ENCODE measurements at places on chromosomes 3 and 15.

GRCh38 chr15:31502541-31503229 is 176.1 kb downstream of the KLF13 start:
- no peak for DNase-seq

DNA sequence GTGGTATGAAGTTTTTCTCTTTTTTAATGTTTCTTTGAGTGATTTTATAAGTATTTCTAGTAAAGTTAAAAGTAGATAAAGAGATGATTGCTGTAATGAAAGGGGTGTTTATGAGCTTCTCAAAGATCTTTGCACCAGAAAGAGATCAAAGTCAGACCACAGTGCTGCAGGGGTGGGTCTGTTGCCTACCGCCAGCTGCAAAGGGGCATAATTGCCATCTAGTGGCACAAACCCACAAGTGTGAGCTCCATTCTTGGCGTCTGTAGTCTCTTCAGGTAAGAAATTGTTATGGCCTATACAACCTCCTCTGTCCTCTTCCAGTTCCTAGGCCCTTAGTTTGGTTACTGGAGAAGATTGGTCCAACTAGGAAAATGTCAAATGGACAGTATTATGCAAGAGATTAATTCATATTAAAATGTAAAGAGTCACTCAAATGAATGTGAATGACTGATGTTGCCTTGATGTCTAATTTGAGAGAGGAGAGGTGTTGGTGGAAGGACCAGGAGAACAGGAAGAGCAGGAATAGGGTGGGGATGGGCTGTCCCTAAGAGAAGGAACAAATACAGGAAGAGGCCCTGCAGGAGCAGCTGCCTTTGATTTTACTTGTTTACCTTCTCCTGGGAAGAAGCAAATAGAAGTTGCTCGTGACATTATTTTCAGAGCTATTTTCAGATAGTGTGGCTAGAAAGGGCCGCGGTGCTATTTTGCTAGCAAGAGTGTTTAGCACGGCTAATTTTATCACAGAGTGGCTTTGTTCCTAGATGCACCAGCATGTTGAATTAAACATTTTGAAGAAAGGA is 53.0 kb upstream of the GSK3B start:
- peak; percentile 63 for DNase-seq

- no peak for DNase-seq
These were observed 1.9 kb downstream of the PIGZ start for GRCh38 chr3:196966526-196967401.

- DNase-seq: peak; percentile 62
These were observed 46.2 kb downstream of the TPRA1 start for GRCh38 chr3:127544192-127544802.

GRCh38 chr3:65524584-65524983 is 514.1 kb downstream of the MAGI1 start:
- DNase-seq: no peak

DNA sequence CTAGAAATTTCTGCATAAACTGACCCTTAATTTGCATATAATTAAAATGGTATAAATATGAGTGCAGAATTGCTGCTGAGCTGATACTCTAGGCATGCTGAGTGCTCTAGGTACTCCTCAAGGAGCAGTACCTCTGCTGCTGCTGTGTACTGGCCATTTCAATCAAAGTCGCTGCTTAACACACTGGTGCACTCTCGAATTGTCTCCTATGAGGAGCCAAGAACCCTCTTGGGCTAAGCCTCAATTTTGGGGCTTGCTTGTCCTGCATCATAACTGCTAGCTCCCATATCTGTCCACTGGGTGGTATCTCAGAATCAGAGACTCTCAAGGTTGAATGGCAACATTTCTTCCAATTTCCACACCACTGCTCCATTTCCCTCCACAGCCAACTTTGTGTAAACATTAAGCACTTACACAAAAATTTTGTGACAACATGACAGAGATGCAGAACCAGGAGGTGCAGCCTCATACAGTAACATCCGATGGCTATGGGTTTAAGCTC is 82.5 kb downstream of the XXYLT1 start:
- no peak for DNase-seq

GRCh38 chr15:99424978-99425656 is 140.7 kb upstream of the MEF2A start:
- DNase-seq: peak; percentile 58

GRCh38 chr3:168093790-168094189 is 1.9 kb downstream of the GOLIM4 start:
- DNase-seq: no peak

DNA sequence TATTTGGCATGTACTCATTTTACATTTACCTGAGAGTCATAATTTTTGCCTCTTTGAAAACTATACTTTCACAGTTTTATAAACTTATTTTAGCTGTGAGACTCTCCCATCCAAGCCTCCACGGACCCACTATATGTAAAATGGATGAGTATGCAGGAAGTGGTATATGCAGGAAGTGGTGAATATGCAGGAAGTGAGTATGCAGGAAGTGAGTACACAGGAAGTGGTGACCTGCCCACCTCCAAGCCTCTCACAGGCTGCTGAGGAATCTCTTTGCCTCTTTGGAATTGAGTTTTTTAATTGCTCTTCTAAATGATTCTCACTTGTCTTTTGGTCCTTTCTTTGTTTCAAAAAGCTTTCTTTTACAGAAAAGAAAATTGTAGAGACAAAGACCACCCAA is 85.2 kb downstream of the KBTBD8 start:
- peak; percentile 55 for DNase-seq

DNA sequence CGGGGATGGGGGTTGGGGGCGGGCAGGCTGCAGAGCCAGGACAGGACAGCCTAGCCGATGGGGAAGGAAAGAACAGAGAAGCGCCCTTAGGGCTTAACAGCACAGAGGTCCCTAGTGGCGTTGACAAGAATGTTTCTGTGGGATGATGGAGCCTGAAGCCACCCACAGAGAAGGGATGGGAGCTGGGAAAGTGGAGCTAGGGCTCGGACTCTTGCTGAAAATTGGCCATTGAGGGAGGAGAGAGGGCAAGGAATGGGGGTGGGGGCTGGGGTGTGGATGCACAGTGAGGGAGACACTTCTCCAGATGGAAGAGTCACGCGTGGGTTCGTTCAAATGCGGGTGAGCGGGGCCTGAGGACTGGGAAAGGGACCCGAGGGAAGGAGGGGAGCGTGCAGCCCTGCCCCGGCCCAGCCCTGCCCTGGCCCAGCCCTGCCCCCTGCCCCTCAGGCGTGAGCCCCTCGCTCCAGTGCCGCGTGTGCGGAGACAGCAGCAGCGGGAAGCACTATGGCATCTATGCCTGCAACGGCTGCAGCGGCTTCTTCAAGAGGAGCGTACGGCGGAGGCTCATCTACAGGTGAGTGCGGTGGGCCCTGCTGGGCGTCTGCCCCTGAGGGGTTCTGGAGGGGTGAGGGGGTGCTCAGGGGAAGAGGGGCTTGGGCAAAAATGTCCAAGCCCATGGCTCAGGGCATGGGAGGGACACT is 832 bp downstream of the NR2E3 start:
- DNase-seq: no peak

GRCh38 chr3:184637705-184638104 is 74.2 kb downstream of the MAGEF1 start:
- DNase-seq: no peak

GRCh38 chr3:84439476-84439875 is 519.3 kb upstream of the CADM2 start:
- DNase-seq: no peak

DNA sequence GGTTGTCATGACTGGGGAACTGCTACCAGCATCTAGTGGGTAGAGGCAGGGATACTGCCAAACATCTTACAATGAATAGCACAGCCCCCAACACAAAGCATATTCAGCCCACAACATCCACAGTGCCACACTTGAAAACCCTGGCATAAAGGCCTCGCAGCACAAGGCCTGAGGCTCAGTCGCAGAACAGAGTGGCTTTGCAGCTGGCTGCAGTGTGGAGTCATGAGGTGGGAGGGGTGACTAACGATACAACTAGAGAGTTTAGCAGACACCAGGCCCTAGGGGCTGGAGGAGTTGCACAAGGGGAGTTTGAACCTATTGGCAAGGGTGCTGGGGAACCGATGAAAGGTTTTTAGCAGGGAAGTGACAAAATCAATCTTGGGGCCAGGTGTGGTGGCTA is 32.1 kb downstream of the GRK7 start:
- DNase-seq: no peak

DNA sequence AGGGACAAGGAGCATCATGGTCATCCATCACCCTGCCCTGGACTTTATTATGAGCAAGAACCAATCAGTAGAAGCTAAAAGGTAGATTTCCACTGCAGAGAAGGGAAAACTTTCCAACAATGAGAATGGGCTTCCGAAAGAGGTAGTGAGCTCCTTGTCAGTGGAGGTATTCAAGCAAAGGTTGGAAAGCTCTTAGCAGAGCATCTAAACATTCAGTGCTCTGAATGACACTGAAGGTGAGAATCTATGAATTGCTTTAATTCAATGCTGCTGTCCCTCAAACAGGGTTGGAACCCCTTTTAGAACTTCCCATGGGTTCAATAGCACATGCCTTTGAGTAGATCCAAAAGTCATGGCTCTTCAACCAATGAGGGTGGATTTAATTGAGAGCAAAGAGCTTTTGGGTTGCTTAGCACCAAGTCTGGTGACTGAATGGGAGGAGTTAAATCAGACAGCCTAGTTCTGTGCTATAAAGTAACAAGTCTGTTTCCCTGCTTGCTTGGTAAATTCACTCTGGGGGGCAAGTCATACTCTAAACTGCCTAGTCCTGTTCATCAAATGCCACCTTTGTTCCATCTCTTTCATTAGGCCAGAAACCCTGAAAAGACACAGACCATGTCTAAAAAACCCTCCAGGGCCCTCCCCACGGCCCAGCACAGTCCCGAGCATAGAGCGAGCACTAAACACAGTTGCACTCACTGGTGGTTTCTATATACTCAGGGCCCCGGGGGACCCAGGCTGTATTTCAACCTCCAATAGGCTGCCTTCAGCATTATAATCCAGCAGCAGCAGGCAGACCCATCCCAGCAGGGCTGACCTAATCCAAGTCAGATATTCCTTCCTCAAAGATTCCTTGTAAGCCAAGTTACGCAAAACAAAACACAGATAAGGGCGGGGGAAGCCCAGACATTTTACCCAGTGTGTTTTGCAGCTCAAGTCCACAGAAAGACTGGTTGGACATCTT is 161.2 kb downstream of the MEGF11 start:
- no peak for DNase-seq

DNA sequence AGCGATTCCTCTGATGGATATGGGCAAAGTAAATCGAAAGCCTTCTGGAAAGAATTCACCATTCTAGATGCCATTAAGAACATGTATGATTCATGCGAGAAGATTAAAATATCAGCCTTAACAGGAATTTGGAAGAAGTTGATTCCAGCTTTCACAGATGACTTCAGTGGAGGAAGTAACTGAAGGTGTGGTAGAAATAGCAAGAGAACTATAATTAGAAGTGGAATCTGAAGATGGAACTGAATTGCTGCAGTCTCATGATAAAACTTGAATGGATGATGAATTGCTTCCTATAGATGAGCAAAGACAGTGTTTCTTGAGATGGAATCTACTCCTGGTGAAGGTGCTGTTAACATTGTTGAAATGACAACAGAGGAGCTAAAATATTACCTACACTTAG is 30.1 kb upstream of the TBC1D23 start:
- no peak for DNase-seq

DNA sequence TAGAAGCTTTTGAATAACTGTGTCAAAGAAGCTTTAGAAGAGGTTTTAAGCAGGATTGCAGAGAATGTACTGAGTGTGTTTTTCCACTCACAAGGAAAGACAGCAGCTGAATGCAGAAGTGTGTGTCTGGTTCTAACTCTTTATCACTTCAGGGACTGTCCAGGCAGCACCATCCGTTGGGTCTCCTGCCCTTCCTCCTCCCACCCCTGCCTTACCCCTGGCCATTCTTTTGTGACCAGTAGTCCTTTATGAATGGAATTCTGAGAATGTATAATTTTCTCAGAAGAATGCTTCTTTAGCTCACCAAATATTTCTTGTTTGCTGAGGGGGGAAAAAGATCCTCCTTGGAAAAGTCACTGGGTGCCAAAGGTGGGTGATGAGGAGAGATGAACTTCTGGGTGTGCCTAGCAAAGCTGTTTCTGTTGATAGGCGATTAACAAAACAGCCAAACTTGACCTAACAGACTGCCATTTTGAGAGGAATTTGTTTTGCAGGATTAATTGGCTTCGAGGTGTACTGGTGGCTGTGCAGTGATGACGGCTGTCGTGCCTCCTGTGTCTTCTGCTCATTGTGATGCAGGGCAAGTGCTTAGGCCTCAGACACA is 70.9 kb downstream of the IGF1R start:
- DNase-seq: no peak

DNA sequence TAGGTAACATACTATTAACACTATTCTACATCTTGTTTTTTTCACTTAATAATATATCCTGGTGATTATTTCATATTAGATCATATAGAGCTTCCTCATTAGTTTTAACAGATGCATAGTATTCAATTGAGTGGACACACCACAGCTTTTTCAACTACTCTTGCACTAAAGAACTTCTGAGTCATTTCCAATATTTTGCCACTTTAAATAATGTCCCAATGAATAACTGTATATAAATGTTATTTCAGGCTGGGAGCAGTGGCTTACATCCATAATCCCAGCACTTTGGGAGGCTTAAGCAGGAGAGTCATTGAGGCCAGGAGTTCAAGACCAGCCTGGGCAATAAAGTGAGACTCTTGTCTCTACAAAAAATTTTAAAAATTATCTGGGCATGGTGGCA is 26.9 kb downstream of the MAP1A start:
- no peak for DNase-seq

- DNase-seq: no peak
These were observed 181.9 kb upstream of the PFN2 start for GRCh38 chr3:150152567-150152966.

GRCh38 chr3:39474126-39474515 is 6.6 kb downstream of the MOBP start:
- DNase-seq: no peak

GRCh38 chr3:133273346-133273745 is 126.5 kb upstream of the BFSP2 start:
- DNase-seq: no peak

GRCh38 chr3:88810455-88810854 is 297.0 kb upstream of the EPHA3 start:
- no peak for DNase-seq

GRCh38 chr3:71710906-71711494 is 14.2 kb downstream of the EIF4E3 start:
- DNase-seq: peak; percentile 68

GRCh38 chr3:63193647-63194046 is 84.5 kb upstream of the SYNPR start:
- no peak for DNase-seq

DNA sequence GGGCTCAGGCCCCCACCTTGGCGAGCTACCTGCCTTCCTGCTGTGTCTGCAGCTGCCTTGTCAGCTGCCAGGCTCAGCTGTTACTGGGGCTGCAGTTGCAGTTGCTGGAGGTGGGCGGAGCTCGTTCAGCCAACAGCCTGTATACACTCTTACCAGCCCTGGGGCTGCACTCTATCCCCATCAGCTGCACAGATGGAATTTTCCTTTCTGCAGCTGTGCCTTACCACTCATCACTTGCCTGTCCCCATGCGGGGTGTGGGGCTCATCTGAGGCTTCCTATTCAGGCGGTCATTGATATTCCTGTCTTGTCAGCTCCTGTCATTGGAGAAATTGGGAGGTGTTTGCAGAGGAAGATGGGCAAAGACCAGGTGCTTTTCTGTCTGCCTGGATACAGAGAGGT is 9.1 kb upstream of the SYN2 start:
- no peak for DNase-seq

GRCh38 chr15:95857758-95858157 is 472.7 kb upstream of the NR2F2 start:
- DNase-seq: no peak
